NCI-H1048 (cell line): ENCODE measurements at places on chromosomes 12 and 14.

GRCh38 chr12:3152892-3153291, 75.7 kb downstream of the TSPAN9 start:
- DNase-seq: no peak

DNA sequence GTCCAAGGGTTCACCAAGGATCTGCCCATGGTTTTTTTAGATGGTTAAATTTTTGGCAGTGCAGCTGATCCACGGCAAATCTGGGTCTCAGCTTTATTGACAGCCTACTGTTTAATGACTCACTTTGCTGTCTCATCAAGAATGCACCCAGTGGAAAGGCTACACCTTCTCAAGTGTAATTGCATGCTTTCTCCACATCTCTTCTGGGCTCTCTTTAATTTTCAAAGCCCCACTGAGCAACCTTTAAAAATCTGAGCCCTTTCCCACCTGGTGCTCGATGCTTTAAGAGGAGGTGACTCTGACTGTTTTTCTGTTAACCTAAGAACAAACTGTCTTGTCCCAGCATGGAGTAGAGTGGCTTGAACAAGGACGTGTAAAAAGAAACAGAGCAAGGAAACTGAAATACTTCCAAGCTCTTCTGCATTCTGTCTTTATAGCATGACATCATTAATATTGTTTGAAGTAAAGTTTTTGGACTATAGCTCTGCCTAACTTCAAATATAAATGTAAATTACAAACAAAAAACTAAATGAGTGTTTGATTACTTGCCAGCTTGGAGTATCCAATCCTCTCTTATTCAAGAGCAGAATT, 214.2 kb upstream of the KRR1 start:
- no peak for DNase-seq

DNA sequence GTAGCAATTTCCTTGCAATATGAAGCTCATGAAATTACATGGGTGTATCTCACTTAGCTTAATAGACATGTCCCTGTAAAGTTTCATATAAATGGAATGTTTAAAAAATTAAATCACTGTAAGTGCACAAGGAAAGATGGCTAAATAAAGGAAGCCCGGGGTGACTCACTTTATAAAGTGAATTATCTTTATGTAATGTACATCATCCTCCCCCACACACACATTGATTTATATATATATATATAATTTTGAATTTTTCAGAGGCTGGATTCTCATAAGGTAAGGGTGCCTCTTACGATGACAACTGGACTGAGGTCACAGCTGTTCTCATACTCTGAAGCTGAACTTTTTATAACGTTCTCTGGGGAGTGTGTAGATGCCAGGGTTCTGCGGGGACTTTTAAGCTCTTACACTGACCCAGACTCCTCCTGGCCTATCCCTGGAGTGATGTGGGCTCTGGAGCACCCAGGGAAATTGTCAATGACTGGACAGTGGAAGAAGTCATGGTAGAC, 108.7 kb upstream of the HIF1A start:
- DNase-seq: no peak

DNA sequence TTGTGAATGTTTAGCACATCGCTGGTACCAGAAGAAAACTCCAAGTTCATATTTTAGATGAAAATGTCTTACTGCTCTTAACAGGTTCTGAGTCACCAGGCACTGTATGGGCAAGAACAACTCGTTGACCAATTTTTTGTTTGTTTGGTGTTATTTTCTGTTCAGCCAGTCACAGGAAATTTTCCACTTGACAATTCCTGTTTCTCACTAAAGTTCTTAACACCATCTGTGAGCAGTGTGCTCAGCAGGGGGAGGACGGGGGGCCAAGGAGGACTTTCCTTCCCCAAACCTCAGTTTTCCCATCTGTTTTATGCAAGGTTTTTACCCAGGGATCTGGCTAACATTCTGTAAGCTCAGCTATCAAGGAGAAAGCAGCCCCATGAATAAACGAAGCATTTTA, 3.0 kb downstream of the NUAK1 start:
- no peak for DNase-seq

DNA sequence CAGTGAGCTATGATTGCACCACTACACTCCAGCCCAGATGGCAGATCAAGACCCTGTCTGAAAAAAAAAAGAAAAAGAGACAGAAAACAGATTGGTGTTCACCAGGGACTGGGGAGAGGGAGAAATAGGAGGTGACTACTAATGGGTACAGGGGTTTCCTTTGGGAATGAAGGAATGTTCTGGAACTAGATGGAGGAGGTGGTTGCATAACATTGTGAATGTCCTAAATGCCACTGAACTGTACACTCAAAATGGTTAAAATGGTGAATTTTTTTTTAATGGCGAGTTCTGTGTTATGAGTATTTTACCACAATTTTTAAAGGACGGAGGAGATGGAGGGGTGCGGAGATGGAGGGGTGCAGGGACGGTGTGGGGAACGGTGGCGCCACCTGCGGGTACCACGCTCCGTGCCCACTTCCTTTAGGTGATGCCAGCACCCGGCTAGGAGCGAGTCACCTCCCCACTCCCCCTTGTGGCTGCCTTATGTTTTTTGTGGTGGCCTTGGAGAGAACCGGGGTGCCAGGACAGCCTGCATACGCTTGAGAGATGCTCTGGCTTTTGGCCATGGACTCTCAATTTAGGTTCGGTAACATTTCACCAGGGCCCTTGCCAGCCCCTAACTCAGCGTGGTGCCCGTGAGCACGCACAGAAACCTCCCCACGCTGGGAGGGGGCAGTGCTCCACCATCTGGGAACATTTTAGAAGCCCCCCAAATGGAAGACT, 16.1 kb downstream of the UBC start:
- no peak for DNase-seq

- no peak for DNase-seq
Observed at GRCh38 chr14:94702629-94703028, 67.3 kb downstream of the GSC start.

DNA sequence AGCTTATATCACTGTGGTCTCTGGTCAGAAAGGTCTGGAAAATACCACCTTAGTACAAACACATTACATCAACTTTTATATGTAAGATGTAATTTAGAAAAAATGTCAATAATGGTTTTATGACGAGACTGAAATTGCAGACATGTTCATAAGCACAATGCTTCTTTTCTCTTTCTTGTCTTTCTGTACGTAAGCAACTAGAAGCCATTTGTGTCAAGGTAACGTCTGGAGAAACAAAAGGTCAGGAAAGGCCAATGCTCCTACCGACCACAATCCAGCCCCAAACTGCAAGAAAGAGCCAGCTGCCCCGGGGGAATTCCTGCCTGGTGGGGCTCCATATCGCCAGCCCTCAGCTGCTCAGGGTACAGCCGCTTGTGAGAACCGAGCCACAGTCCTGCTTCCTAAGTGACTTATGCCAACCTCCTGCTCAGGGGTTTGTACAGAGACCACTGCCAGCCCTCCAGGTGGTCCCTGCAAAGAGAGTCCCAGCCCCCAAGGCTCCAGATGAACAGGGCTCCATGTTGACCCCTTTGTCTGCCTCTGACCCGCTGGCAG, 6.3 kb downstream of the ZNF839 start:
- no peak for DNase-seq

DNA sequence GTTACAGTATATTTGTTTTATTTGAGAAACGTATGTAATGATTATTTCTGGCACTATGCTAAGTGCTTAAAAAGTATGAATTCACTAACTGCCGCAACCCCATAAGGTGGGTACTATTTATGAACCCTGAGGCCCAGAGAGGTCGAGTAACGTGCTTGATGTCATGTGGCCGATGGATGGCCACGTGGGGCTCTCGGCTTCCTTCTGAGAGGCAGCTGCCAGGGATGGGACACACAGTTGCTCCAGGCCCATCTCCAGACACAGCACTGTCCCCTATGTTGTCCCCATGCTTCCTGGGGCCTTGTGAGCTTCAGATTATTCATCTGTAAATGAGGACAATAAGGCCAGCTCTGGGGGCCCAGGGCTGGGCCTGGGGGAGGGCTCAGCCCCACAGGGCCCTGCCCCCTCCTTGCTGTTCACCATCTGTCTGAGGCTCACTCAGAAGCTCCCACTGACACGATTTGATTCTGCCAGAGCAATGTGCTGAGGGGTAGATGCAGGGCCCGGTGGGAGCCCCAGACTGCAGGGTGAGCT, 115.0 kb downstream of the CALM1 start:
- DNase-seq: no peak
